ENCODE measurements at places on chromosomes 11 and 22. TPM values are rescaled to one million over a fixed set of nuclear protein-coding genes. Genes with fewer than 3 reads are reported as not detected.

Gene OR52N5
- under 0.01 TPM for total RNA-seq

Gene GVQW3
- 4.2 TPM for total RNA-seq

Gene STK33
- 1.1 TPM for total RNA-seq

Gene OMP
- 1.1 TPM for total RNA-seq

Gene SCARF2
- 42.9 TPM for total RNA-seq

Gene IGLL1
- not detected for total RNA-seq

Gene ELFN2
- total RNA-seq, result 0.33 TPM

Gene TMEM86A
- 0.27 TPM for total RNA-seq

Gene LARGE2
- total RNA-seq, result not detected

Gene TRIM49
- not detected for total RNA-seq

Gene RPS25
- total RNA-seq, result 796 TPM

Gene TEAD1
- 131 TPM for total RNA-seq

Gene ZNF74
- total RNA-seq, result 44.3 TPM

Gene ZNRF3
- total RNA-seq, result 3.4 TPM

Gene HBB
- not detected for total RNA-seq

Gene ZNF70
- 5.9 TPM for total RNA-seq

Gene SLC22A12
- total RNA-seq, result not detected

Gene KCNA4
- 1.4 TPM for total RNA-seq

Gene CALCA
- not detected for total RNA-seq

Gene ADORA2A
- 0.74 TPM for total RNA-seq

Gene ART5
- 3.4 TPM for total RNA-seq

Gene CTSW
- not detected for total RNA-seq
